ENCODE measurements at places on chromosomes 6 and 20.

- DNase-seq = no peak
These were observed 645.8 kb upstream of the ARID1B start for GRCh38 chr6:156131221-156131903.

- no peak for DNase-seq
These were observed 65.6 kb downstream of the SLC2A10 start for GRCh38 chr20:46774943-46775560.

- DNase-seq = no peak
These were observed 79.9 kb upstream of the CCDC167 start for GRCh38 chr6:37579444-37580067.

DNA sequence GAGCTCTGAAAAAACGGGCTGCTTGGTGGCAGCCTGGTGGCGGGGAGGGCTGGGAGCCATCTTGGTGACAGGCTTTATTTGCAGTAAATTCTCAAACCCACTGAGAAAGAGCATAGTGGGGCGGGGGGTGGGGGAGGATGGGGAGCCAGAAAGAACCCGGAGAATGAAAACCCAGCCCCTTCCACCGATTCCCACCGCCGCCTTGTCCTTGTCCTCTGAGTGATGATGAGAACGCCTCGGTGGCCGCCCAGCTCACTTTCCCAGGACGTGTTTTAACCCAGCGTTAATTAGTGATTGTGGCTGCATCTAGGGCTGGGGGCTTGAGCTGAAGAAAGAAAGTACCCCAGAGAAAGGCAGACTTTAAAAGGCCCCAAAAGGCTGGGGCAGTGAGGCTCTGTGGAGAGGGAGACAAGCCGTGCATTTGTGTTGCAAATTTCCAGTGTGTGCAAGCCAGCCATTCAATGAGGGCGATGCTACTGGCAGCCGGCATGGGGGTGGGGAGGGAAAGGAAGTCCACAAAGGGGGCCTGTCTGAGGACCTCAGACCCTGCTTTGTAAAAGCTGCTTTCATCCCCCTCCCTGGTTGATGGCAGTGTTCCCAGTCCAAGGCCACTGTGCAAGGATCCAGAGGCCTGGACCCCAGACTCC is 6.2 kb upstream of the GHRH start:
- DNase-seq = no peak

GRCh38 chr6:89834884-89835792 is 5.5 kb downstream of the CASP8AP2 start:
- DNase-seq = no peak

- DNase-seq = no peak
These were observed 13.5 kb downstream of the ULBP1 start for GRCh38 chr6:149977221-149977620.

DNA sequence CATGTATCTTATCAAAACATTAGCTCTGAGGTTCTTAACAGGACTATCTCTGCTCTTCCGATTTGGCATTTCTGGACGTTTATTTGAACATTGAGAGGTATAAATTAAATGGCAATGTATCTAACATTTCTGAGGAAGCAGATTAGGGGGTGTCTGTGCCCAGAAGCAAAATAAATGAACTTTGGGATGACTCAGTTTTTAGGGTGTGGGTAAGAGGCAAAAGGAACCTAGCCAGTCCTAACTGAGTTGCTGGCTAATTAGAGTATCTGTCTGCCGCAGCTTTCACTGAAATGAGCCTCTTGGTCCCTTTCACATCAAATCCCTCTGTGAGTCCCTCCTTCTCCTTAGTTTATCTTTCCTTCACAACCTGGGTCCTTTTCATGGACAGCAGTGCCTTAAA is 1.1 kb downstream of the RNF144B start:
- no peak for DNase-seq

DNA sequence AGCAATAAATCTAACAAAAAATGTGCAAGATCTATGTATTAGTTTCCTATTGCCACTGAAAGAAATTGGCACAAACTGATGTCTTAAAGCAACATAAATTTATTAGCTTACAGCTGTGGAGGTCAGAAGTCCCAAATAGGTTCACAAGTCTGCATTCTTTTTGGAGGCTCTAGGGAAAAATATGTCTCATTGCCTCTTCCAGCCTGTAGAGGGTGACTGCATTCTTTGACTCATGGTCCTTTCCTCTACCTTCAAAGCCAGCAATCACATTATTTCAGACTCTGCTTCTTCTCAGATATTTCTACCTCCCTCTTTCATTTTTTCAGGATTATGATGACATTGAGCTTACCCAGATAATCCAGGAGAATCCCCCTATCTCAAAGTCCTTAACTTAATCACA is 1531.1 kb downstream of the KHDRBS2 start:
- DNase-seq = no peak

GRCh38 chr20:48492015-48492714 is 335.6 kb downstream of the PREX1 start:
- no peak for DNase-seq

GRCh38 chr6:124955108-124955856 is 7.0 kb upstream of the RNF217 start:
- DNase-seq = no peak

DNA sequence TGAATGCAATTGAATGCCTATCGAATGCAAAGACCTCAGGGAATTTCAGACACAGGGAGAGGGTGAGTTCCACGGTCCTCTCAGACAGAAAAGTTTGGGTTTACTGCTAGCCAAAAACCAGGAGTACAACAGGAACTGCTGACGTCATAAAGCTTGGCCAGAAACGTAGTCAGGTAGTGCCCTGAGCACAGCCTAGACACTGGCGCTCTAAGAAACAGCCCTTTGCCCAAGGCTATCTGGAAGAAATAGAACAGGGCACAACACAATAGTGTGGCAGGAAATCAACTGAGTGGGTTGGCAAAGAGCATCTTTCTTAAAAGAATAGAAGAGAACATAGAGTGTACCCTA is 58.0 kb downstream of the GFOD1 start:
- no peak for DNase-seq

- DNase-seq = no peak
These were observed 171.2 kb downstream of the ZDHHC14 start for GRCh38 chr6:157552081-157552747.

DNA sequence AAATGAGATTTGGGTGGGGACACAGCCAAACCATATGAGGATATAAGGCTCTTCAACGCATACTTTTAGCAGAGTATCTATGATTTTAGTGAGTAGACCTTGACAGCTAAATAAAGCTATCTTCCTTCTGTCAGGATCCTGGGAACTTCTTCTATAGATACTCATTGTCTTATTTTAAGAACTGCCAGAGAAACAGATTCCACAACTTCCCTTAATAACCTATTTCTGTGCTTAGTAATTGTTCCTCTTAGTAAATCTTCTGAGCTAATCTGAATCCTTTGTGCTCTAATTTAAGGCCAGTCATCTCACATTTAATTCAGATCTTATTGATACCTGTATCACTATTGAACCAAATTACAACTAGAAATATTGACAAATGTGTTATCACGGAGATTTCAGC is 64.0 kb upstream of the CEP85L start:
- DNase-seq = no peak

DNA sequence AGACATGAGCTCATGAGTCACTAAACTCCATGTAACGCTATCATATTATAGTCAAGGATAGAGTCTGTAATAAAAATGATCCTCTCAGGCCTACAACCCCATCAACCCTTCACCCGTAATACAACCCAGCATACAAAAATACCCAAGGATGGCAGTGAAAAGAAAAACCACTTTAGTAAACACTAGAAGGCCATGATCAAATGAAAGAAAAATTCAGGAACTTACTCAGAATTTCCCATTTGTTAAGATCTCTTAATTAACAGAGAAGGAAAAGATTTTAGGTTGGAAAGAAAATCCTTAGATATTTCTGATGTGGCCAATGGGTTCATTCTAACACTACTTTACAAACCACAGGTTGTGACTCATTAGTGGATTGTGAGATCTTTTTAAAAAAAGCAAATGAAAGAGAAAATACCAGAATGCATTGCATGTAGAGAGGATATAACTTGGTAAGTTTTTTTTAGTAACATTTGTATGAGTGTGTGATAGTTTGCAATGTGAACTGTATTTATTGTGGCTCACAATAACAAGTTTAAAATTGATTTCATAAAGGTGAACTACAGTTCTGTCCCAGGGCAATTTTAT is 8.0 kb upstream of the UBE2J1 start:
- DNase-seq = no peak

GRCh38 chr20:4190792-4191519 is 175.6 kb upstream of the RNF24 start:
- DNase-seq = no peak

- no peak for DNase-seq
These were observed 22.4 kb downstream of the SYNCRIP start for GRCh38 chr6:85620308-85620707.

- no peak for DNase-seq
These were observed 127.9 kb upstream of the NAA20 start for GRCh38 chr20:19889011-19889953.

All from GOT3 (cell line).